Esophagus squamous epithelium (tissue), 5 donors: ENCODE measurements at places on chromosomes 3 and 15.

DNA sequence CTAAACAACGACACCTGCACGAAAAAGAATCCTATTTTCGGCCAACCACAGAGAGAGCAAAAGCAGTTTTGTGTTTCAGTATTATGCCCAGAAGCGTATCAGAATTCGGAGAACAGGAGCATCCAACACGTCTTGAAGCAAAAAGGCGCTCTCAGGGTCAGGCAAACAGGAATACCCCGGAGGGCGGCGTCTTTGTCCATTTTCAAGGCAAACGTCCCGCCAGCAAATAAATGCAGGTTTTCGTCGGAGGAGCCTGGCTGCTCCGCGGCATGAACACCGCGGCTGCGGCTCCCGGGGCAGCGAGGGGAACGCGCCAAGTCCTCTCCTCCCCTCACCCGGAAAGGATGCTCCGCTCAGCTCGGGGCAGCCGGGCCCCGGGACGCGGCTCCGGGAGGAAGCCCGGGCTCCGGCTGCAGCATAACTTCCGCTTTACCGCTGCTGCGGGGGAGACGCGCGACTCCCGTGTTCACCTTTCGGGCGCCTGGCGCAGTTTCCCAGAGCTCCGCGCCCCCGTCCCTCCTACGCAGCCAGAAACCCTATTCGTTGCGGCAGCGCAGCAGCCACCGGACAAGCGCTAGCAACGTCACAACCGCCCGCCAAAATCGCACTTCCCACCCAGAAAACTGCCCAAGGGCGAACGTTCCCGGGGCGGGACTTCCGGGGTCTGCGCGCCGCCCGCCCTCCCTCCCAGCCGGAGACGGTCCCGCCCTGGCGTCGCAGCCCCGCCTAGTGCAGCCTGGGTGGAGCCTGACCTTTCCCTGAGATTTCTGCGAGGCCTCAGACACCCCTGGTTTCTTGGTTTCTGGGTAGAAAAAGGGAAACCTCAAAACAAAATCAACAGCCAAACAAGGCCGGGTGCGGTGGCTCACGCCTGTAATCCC is at the start of gene RNF168:
RNF168 (minus strand) TSS at position 573 of the 881 bp plus-strand sequence. CDS start 595 bp downstream, outside the sequence.
- peak; percentile 53 for DNase-seq

DNA sequence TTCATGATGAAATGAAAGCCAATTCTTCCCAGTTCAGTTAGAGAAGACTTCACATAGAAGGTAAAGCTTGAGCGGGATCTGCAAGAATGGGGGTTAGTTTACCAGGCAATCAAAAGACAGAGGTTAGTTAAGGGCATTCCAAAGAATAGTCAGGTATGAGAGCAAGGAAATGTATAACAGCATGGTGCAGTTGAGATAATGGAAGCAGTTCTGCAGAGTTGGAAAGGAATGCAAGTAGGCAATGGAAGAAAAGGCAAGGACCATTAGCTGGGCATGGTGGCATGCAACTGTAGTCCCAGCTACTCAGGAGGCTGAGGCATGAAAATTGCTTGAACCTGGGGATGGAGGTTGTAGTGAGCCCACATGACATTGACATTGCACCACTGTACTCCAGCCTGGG is 55.0 kb downstream of the LSAMP start:
- no peak for DNase-seq

- DNase-seq, result no peak
Observed at GRCh38 chr3:124395584-124396338, 334.5 kb upstream of the UMPS start.

GRCh38 chr3:187858041-187858440 is 112.8 kb upstream of the BCL6 start:
- DNase-seq, result no peak

- DNase-seq, result no peak
Observed at GRCh38 chr15:95024351-95024750, 793.0 kb downstream of the MCTP2 start.

- DNase-seq, result no peak
Observed at GRCh38 chr3:46900007-46900292, 22.4 kb downstream of the PTH1R start.

DNA sequence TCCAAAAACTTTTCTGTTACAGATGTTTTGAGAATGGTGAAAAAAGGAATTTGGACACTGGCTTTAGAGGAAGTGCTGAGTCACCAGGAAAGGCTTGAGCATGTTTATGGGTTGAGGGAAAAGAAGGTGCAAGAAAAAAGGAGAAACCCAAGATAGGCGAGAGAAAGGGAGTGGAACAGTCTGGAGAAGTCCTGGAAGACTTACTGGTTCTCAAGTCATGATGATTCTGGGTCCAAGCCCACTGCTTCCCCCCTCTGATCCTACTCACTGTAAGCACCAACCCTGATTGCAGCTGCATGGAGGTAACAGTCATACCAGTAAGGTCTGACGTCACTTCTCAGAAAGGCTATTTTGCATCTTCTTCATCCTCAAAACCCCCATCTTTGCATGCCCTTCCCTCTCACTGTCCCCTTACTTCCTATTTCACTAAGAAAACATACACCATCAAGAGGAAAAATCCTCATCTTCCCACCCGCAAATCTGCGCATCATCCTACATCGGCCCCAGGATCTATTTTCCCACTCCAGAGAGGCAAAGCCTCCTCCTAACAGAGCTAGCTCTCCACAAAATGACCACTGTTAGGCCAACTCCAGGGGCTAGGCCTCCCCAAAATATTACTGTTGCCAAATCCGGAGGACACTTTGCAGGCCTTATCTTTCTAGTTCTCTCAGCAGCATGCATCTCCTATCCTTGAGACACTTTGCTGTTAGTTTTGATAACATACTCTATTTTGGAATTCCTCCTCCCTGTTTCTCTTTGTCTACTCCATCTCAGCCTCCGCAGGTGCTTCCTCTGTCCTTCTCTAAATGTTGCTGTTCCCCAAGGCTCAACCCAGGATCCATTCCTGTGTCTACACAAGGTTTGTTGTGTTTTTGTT is 3.2 kb upstream of the ATP13A3 start:
- DNase-seq, result no peak

DNA sequence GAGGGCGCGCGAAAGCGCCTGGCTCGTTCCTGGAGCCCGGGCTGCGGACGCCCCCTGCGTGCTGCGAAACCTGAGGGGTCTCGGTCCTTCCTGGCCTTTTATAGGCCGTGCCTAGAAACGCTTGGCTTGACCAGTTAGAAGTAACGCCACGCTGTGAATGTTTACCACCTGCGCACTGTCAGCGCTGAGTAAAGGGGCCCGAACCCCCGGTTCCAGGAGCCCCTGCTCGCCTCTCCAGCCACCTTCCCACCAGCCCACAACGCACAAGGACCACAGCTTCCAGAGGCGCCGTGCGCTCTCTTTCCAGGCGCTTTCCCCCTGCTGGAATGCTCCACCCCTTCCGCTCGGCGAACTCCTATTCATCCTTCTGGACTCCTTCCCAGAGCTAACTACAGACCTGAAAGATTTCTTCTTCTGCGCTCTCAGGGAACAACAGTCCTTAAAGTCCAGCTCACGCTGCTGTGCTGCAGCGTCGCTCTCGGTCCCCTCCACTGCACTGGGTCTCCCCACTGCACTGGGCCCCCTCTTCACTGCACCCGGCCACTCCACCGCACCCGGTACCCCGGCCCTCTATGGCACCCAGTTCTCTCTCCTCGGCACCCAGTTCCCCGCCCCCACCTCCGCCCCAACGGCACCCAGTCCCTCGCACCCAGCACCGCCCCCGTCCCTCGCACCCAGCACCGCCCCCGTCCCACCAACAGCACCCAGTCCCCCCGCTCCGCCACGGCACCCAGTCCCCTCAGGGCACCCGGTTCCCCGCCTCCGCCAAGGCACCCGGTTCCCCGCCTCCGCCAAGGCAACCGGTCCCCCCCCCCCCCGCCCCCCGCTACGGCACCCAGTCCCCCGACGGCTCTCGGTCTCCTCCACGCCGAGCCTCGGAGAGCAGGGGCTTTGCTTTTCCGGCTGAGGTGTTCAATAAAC is 69.8 kb downstream of the SQOR start:
- no peak for DNase-seq

- DNase-seq, result no peak
Observed at GRCh38 chr3:111173328-111173900, 101.8 kb downstream of the NECTIN3 start.

DNA sequence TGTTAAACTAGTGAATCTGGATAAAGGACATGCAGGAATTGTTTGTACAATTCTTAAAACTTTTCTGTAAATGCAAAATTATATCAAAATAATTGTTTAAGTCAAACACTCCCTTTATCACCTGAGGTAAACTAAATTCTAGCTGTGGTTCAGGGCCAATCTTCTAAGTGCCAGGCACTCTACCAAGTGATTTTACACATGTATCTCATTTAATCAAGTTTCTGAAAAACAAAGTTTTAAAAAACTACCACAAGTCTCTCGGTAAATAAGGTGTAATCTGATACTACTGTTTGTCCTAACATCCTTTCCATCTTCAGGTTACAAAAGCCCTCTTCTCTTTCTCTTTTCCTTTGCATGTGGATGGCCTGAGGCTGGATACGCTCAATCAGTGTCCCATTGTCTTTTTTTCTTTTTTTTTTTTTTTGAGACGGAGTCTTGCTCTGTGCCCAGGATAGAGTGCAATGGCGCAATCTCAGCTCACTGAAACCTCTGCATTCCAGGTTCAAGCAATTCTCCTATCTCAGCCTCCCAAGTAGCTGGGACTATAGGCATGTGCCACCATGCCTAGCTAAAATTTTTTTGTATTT is 19.3 kb downstream of the IFT80 start:
- DNase-seq, result no peak

GRCh38 chr3:47663630-47664240 is 85.1 kb upstream of the CSPG5 start:
- DNase-seq, result no peak

- DNase-seq, result no peak
Observed at GRCh38 chr3:66472313-66473134, 28.3 kb downstream of the LRIG1 start.

- no peak for DNase-seq
Observed at GRCh38 chr15:61017627-61018026, 211.5 kb downstream of the RORA start.

DNA sequence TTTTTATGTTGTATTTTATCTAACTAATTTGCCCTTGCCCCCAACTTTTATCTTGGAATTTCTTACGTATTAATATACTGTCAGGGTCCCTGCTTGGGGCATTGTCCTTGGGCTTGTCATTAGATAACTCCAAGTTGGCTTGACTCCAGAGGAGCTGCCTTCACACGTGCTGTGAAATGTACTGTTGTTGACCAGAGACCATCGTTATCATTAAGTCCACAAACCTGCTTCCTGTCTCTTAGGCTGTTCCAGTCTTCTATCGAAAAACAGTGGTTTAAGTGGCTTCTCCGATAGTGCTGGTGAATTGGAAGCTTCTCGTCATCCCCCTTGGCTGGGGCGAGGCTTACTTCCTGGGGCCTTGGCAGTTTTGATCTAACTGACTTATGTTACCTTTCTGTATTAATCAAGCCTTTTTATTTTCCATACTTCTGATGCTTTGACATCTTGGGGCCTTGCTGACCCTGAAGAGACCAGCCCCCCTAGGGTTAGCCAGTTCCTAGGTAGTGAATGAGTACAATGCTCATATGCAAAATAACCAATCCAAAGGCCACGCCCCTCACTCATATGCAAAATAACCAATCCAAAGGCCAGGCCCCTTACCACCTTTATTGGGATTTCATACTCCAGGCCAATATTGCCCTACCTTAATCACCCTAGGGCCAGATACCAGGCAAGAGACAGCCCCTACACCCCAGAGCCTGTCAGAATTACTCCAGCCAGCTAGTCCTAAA is 164.5 kb downstream of the IGF1R start:
- DNase-seq, result no peak

GRCh38 chr3:9340472-9340902 is 22.4 kb upstream of the THUMPD3 start:
- DNase-seq, result no peak

DNA sequence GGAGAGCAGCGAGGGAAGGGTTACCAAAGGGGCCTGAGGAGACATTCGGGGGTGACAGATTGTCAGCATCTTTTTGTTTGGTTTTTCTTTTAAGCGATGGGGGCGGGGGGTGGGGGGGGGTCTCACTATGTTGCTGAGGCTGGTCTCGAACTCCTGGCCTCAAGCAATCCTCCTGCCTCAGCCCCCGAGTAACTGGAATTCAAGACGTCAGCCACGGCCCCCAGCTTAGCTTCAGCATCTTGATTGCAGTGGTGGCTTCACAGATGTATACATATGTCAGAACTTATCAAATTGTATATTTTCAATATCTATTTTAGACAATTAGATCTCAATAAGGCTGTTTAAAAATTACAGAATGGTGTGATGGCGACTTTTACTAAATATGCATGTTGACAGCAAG is 30.9 kb downstream of the ZDHHC19 start:
- DNase-seq, result no peak

DNA sequence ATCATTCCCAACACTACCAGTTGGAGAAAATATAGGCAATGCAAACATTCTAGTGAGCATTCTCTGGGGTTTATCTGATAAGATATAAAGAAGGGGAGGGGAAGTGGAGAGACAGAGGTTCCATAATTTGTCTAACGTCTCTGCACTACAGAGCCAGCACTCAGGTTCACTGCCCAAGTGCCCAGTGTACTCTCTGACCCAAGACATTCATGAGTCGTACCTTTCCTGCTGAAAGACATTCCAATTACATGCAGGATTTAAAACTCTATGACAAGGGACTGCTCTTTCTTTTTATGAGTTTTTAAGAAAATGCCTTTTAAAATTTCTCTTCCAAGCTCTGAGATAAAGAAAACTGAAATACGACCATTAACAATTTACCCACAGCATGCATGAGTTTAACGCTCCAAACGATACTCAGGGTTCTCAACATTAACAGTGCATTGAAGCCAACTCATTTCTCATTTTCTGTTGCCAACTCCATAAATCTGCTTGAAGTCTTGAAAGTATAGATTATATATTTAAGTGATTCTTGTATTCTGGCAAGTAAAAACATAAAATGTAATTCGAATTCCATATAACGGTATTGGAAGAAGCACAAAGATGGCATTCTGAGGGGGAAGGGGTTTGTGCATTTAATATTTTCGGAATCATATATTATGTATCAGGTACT is 193.4 kb downstream of the SUCLG2 start:
- no peak for DNase-seq

DNA sequence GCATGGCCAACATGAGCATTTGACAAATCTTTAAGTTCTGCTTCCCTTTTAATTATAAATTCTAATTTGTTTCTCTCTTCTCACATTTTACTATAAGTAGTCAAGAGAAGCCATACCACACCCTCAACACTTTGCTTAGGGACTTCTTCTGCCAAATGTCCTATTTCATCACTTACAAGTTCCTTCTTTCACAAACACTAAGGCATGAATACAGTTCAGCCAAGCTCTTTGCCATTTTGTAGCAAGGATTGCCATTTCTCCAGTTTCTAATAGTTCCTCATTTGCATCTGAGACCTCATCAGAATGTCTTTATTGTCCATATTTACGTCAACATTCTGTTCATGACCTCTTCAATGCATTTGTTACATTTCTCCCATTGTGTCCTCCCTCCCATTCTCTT is 29.4 kb downstream of the SLC22A14 start:
- no peak for DNase-seq

- no peak for DNase-seq
Observed at GRCh38 chr15:39247574-39247973, 333.3 kb upstream of the THBS1 start.

GRCh38 chr3:175311946-175312345 is 452.8 kb downstream of the NAALADL2 start:
- DNase-seq, result no peak

DNA sequence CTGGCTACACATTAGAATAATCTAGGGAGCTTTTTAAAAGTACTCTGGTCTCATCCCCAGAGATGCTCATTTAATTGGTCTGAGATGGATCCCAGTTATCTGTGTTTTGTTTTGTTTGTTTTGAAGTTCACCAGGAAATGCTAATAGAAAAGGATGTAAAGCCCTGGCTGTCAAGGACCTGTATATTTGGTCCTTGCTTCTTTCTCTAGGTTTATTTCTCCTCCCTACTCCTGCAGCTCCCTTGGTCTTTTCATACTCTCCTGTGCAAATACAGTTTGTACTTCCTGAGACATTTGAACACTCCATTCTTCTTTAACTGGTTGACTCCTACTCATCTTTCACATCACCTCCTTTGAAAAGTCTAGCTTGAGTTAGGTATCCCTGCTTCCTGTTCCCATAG is 3.3 kb downstream of the PIK3CA start:
- DNase-seq, result no peak
